ENCODE measurements at places on chromosomes 7 and 10. TPM values are rescaled to one million over a fixed set of nuclear protein-coding genes. Genes with fewer than 3 reads are reported as not detected.

DNA sequence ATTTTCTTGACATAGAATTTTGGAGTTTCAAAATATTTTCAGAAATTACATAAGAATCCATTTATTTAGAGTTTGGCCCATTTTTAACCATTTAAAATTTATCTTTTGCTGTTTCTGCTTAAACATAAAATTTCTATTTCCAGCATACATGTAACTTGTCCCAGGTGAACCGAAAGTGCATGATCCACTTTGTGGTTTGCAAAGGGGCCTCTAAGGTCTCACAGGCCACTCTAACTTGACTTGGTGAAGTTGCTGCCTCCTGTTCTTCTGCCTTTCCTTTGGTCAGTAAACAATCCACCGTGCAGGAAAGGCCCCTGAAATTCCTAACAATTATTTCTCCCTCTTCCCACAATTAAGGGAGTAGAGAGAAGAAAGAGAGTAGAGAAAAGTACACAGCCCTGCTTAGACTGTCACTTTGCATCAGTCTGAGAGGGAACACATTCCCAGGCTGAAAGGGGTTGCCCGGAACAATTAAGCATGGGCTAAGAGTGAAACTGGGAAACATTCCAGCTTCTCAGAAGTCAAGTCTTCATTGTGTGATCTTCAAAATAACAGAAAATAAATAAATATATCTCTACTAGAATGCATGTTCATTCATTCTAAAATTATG lies 79.5 kb upstream of the SEMA3A start:
- H3K27ac ChIP-seq, result no peak overlapping the region
- no peaks in the 10 kb centered on the region for H3K4me1 ChIP-seq
- no peaks in the 10 kb centered on the region for H3K36me3 ChIP-seq
- no peak for DNase-seq
- H3K4me3 ChIP-seq, result no peak overlapping the region

DNA sequence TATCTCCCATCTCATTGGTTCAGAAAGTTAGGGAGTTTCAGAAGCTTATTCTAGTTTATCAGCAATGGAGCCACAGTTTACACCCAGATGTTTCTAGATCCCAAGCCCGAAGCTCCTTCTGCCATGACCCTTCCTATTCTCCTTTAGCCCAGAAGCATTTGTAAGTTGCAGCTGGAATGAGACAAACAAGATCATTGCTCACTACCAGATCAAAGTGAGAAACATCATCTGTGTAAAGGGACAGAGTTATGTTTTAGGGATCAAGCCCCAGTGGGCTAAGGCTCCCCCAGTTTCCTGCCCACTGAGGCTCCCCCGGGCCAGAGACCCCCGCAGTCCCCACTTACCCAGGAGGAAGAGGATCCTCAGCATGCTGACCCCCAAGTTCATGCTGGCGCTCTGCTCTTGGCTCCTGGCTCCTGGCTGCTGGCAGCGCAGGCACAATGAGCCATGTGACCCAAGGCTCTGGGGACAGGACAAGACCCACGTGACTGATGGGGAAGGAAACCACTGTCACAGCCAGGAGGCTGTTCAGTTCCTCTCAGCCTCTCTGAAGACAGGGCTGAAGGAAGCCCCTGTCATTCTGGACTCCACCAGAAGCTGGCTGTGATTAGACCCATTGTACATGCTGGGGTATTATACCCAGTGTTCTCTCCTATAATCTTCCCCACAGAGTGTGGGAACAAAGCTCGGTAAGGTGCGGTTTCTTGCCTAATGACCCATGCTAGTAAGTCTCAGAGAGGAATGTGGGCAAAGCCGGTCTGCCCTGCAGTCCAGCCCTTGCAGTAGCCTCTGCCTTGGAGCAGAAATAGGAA lies at the start of gene TMEM273:
Gene TMEM273 (minus strand): TSS at position 442 of the 812 bp plus-strand sequence. CDS start 55 bp downstream, at position 387.
- peaks cover 45% of the 10 kb centered on the region for H3K4me1 ChIP-seq
- DNase-seq, result no peak
- H3K36me3 ChIP-seq, result peaks cover 1% of the 10 kb centered on the region
- peaks cover 38% of the 10 kb centered on the region for H3K27me3 ChIP-seq

DNA sequence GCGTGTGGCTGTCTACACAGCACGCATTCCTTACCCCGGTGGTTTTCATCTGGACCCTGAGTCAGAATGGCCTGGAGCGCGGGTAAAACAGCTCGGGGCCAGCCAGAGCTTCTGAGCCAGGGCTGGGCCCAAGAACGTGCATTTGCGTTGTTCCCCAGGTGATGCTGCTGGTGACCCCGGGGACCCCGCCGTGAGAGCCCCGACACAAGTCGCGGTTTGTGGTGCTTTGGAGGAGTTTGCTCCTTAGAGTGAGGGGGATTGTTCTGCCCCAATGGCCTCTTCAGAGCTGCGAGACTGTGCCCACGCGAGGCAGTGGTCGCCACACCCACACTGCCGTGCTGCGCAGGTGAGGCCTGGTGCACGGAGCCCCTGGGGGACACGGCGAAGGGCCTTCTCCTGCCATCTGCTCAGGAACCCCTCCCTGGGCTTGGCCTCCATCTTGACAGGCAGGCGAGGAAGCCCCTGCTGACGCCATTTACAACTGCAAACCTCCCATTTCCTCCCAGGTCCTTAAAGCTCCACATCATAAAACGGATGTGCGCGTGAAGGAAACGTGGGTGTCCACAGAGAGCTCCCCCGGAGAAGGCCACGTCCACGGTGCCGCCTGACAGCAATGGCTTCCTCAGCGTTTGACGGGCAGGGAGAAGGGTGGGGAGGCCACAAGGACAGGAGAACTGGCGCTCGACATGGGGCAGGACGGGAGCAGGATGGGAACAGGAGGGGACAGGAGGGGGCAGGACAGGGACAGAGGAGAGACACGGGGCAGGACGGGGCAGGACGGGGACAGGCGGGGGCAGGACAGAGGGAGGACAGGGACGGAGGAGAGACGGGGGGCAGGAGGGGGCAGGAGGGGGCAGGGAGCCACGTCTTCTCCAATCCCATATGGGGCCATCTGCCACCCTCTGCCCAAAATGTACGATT lies 477.2 kb downstream of the DNAJB6 start:
- H3K4me3 ChIP-seq, result no peak overlapping the region
- DNase-seq, result no peak
- no peaks in the 10 kb centered on the region for H3K36me3 ChIP-seq
- no peaks in the 10 kb centered on the region for H3K4me1 ChIP-seq
- no peaks in the 10 kb centered on the region for H3K27me3 ChIP-seq

DNA sequence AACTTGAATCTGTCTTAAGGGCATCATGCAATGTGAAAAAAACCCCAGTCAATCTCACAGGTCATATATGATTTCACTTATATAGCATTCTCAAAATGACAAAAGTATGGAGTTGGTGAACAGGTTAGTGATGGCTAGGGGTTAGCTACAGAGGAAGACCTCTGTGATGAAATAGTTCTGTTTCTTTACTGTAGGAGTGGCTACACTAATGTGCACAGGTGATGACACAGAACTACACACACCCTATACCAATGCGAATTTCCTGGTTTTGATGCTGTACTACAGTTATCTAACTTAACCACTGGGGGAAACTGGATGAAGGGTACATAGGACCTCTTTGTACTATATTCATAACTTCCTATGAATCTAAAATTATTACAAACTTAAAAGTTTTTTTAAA lies 541.8 kb downstream of the PARD3 start:
- no peaks in the 10 kb centered on the region for H3K4me1 ChIP-seq
- H3K36me3 ChIP-seq, result no peaks in the 10 kb centered on the region
- peaks cover 6% of the 10 kb centered on the region for H3K27me3 ChIP-seq
- DNase-seq, result no peak

GRCh38 chr7:140867467-140868462 lies 57.0 kb downstream of the BRAF start:
- no peaks in the 10 kb centered on the region for H3K27me3 ChIP-seq
- H3K4me1 ChIP-seq, result peaks cover 23% of the 10 kb centered on the region
- DNase-seq, result no peak
- peak overlapping the region; percentile 5 for H3K27ac ChIP-seq
- no peak overlapping the region for H3K4me3 ChIP-seq

DNA sequence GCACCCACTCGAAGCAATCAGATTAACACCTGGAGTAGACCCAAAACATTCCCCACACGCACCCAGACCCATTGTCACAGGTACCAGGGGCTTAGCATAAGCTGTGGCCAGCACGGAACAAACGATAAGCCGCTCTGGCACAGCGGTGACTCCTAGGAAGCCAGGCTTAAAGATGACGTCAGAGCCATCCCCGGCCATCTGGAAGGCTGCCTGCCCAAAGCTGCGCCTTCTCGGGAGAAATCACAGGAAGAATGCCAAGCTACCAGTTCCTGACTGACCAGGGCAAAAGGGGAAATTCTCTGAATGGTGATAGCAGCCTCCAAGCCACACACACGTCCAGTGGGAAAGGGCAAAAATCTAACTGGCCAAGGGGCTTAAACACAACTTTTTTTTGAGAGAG lies 13.0 kb upstream of the WIPI2 start:
- H3K4me1 ChIP-seq, result peaks cover 3% of the 10 kb centered on the region
- no peak for DNase-seq
- peaks cover 3% of the 10 kb centered on the region for H3K27me3 ChIP-seq
- H3K36me3 ChIP-seq, result no peaks in the 10 kb centered on the region
- no peak overlapping the region for H3K27ac ChIP-seq

DNA sequence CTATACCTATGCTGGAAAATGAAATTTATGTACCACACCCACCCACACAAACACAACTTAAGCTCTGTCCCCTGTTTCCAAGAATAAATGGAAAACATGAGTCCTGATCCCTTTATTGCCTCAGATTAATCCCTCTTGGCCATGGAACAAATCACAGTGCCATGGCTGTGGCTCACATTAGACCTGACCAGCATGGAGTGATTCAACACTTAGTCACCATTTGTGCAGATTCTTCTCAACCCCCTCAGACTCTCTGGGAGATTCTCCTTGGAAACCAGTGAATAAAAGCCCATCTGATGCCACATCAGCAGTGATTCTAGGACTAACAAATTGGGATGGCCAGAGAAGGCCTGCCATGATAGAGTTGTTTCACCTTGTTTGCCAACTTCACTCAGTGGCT lies 204.4 kb upstream of the TMEM72 start:
- H3K27me3 ChIP-seq, result no peaks in the 10 kb centered on the region
- H3K4me3 ChIP-seq, result no peak overlapping the region
- no peak overlapping the region for H3K27ac ChIP-seq

FAM13C gene
- total RNA-seq, result not detected
